ENCODE measurements at places on chromosomes 7 and 10.

DNA sequence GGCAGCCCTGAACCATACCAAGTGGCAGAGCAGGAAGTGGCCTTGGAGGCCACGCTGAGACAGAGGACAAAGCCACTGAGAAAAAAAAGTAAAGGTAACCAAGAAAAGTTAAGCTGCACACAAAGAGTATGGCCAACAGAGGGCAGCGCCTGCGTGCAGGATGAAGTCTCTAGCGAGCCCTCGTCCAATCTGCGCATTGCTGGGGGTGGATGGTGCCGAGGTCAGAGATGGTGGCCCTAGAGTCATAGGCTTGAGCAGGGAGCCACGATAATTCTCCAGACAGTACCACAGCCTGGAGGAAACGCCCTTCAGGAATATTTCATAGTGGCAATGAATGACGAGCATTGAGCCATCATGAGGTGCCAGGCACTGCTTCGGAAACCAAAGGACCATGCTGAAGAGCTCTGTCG is 9.7 kb downstream of the ATP6V0E2 start:
- peak; percentile 71 for DNase-seq

GRCh38 chr10:124657806-124658205 is 86.4 kb downstream of the FAM53B start:
- DNase-seq: no peak

DNA sequence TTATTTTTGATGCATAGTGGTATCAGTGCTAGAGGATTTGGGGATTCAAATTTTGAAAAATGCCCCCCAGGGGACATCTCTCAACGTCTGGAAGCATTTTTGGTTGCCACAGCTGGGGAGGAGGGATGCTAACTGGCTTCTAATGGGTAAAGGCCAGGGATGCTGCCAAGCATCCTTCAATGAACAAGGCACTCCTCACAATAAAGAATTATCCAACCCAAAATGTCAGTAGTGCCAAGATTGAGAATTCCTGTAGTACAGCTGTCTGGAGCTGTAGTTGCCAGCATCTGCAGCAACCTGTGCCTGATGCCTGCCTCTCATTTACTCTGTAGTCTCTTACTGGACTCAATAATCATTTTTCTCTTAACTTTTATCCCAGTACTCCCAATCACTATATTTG is 53.5 kb downstream of the SEPTIN7 start:
- DNase-seq: no peak

DNA sequence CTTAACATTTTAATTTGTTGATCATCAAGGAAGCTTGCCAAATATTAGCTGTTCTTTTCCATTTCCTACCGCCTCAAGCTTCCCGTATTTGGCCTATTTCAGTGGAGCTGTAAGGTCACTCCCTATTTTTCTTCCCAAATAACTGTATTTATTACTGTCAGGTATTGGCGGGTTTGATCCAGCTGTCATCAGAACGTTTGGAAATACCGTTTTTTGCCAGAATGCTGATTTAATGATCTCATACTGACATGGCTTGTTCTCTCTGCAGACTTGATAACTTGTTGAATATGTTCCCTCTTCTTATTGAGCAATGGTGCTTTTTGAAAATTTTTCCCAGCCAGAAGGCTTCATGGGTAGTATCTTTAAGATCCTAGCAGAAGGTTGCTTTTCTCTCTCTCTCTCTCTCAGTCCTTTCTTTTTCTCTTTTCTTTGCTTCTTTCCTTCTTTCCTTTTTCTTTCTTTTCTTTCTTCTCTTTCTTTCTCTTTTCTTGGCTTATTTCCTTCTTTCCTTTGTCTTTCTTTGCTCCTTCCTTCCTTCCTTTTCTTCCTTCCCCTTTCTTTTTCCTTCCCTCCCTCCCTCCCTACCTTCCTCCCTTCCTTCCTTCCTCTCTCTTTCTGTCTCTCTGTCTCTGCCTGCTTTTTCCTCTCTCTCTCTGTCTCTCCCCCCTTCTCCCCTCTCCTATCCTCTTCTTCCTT is 42.1 kb downstream of the CUX1 start:
- DNase-seq: no peak

- no peak for DNase-seq
Measured at GRCh38 chr10:24915304-24915703, 37.1 kb downstream of the PRTFDC1 start.

- no peak for DNase-seq
Measured at GRCh38 chr10:22669163-22669711, 45.1 kb downstream of the PIP4K2A start.

DNA sequence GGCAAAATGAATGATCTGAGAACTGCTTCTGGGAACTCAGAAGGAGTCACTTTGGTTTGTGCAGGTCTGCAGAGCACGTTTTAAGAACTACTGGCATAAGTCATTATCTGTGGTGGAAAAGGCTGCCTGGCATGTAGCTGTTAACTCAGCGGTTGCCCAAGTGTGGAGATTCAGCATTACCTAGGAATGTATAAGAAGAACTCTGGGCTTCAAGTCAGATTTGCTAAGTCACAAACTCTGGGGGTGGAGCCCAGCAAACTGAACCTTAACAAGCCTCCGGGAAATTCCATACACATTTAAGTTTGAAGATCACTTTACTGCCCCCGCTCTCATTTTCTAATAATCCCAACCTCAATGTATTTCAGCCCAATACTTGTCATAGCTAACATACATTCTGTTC is 31.1 kb downstream of the PLXDC2 start:
- DNase-seq: no peak

- DNase-seq: no peak
Measured at GRCh38 chr7:142859829-142860228, 5.0 kb downstream of the EPHB6 start.

GRCh38 chr7:4279216-4279615 is 402.9 kb upstream of the FOXK1 start:
- DNase-seq: no peak

DNA sequence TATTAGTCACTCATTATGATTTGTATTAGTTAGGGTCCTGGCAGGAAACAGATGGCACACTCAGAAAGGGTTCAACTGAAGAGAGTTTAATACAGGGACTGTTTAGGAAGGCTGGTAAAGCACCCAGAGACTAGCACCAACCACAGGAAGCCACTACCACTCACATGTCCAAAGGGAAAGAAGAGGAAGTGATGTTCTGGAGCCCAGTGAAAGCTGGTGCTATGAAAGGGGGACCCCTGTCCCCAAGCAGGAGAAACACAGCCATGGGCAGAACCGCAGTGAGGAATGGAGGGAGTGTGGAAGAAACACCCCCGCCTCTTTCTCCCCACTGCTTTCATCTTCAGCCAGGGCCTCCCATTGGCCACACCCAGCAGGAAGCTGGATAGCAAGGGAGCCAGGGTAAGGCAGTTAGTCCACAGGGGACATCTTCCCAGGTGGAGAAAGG is 3.2 kb upstream of the VSIR start:
- DNase-seq: no peak

DNA sequence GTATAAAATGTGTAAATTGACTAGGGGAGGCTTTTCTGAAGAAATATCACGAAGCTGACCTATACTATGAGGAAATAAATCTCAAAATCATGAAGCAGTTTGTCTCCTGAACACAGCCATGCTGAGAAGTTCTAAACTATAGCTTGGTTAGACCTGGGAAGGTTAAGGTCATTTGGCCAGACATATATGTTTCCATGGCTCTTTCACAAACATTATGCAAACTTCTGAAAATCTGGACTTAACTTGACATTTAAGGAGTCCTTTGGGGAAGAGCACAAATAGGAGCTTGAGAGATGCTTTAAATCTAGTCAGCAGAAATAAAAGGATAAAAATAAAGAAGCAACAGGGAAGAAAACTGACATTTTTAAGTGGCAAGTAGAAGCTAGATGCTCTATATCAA is 115.9 kb upstream of the MEOX2 start:
- no peak for DNase-seq

DNA sequence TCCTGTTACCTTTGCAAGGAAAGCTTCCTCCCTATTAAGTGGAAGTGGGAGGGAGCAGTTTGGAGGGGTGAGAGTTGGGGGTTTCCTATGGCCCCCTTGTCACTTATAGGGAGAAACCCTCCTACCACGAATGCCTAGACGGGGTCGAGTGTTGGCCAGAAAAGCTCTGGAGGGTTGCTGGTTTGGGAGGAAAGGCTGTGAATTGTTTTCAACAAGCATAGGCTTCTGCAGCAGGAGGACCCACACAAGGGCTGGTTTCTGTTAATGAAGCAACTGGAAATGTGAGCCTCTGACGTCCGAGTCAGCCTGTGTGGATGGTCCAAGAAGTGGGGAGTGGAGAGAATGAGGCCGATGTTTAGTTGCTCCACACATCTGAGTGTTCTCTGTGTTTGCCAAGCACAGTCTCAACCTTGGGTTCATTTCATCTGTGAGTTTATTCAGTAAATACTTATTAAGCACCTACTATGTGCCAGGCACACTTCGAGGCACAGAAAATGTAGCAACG is 37.3 kb upstream of the LEP start:
- DNase-seq: no peak

- DNase-seq: no peak
Measured at GRCh38 chr10:61097026-61097425, 153.0 kb upstream of the RHOBTB1 start.

GRCh38 chr10:82949816-82950575 is 1075.0 kb downstream of the NRG3 start:
- no peak for DNase-seq

DNA sequence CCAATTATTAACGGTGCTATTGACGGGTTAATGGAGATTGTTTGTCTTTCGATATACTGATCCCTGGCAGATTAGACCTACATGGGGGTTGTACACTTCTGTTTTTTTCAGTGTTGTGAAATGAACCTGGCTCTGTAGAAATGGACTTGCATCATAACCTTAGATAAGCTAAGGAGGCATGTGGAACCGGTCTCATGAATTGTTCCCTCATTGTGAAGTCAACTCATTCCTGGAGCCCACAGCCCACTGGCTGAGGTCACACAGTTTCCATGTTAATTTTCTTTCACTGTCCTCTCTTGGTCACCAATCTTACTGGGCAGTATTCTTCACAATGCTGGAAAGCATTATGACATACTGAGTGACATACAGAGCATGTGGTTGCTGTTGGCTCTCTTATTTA is 202.8 kb downstream of the BMPER start:
- no peak for DNase-seq

GRCh38 chr7:135342887-135343286 is 109.2 kb downstream of the STRA8 start:
- no peak for DNase-seq

- no peak for DNase-seq
Measured at GRCh38 chr7:49580761-49581160, 192.7 kb upstream of the VWC2 start.

GRCh38 chr7:139667377-139667776 is 110.4 kb downstream of the HIPK2 start:
- DNase-seq: no peak

GRCh38 chr10:46298477-46299285 is 11.9 kb downstream of the ANTXRL start:
- no peak for DNase-seq

DNA sequence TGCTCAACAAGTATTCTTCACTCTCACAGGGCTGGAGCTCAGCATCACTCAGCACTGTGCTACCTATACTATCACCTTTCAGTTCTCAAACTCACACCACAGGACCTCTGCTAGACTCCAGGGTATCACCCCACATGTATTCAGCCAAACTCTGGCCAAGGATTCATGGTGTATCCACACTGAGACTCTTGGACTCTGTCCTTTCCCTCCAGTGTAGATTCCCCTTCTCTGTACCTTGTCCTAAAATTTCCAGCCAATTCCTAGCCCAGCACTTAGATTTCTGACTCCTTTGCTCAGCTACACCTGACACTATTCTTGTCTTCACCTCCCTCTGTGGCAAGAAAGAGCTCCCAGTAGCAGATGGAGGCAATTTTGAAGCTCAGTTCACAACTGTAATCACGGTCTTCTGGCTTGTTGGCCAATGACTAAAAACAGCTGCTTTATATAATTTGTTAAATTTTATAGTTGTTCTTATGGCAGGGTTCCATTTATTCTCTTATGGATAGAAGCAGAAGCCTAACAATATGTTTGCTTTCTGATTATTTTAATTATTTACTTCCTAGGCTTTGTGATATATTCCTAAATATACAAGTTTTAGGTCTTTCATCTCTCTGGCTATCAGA is 258.8 kb downstream of the THSD7A start:
- no peak for DNase-seq

GRCh38 chr7:100221231-100221718 is 1.5 kb downstream of the PVRIG start:
- DNase-seq: peak; percentile 84

- no peak for DNase-seq
Measured at GRCh38 chr10:78203915-78204818, 170.5 kb downstream of the RPS24 start.

DNA sequence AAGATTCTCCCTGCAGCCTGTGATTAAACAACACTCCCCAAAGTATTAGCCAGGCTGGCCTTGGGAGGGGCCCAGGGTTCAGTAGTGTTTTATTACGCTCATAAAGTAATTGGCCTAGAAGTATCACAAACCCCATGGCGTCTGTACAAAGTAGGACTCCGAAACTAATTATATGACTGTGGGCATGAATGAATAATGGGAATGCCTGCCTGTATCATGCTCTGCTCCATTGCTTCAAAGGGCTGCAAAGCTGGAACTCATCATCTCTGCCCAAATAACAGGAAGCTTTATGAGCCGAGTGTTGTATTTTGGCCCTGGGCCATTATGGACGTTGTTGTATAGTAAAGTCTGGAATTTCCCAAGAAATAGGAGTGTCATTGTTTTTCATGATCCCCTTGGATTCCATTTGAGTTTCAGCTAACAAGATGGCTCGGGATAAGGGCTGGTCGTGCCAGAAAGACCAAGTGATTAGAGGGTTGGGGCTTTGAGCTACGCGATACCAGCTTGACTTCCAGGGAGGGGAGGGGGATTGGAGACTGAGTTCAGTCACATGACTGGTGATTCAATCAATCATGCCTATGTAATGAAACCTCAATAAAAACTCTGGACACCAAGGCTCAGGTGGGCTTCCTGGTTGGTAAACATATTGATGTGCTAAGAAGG is 65.3 kb upstream of the NPTX2 start:
- DNase-seq: no peak

DNA sequence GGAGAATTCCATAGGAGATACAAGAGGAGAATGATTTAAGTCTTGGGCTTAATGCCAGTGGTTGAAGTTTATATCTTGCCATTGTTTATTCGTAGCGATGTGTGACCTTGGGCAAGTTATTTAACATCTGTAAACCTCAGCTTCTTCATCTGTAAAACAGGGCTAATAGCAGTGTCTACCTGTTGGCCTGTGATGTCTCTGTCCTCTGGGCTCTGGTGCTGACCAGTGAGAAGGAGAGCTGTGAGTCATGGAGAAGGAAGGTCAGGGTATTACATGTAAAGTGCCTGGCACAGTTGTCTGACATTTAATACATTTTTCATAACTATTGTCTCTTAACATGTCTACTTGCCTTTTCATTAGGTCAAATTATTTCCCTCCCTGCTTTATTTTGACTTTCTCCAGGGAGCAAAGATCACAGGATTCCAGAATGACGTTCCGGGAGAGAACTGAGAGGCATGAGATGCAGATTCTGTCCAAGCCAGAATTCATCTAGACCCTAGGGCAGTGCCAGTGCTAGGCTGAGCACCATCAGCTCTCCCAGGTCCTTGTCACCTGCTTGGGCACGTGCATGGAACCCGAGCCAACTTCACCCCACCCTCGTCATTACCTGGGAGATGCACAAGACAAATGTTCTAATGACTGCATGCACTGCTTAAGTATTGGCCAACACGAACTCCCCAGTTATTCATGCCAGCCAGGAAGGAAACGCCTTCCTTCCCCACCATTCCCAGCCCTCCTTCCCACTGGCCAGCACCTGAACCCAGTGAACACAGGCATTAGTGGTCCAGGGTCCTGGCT is 187.9 kb downstream of the DPY19L1 start:
- no peak for DNase-seq

- peak; percentile 45 for DNase-seq
Measured at GRCh38 chr10:113958631-113959382, 84.9 kb upstream of the ADRB1 start.

Data from stimulated activated CD8-positive, alpha-beta memory T cell treated with anti-CD3 and anti-CD28 coated beads, Interleukin-4, amount 100 ng/mL, for 48 hours (primary cell).